ENCODE measurements at places on chromosomes 16 and 17. TPM values are rescaled to one million over a fixed set of nuclear protein-coding genes. Genes with fewer than 3 reads are reported as not detected.

- DNase-seq = no peak
Observed at GRCh38 chr16:68784226-68784625, 47.1 kb downstream of the CDH1 start.

DNA sequence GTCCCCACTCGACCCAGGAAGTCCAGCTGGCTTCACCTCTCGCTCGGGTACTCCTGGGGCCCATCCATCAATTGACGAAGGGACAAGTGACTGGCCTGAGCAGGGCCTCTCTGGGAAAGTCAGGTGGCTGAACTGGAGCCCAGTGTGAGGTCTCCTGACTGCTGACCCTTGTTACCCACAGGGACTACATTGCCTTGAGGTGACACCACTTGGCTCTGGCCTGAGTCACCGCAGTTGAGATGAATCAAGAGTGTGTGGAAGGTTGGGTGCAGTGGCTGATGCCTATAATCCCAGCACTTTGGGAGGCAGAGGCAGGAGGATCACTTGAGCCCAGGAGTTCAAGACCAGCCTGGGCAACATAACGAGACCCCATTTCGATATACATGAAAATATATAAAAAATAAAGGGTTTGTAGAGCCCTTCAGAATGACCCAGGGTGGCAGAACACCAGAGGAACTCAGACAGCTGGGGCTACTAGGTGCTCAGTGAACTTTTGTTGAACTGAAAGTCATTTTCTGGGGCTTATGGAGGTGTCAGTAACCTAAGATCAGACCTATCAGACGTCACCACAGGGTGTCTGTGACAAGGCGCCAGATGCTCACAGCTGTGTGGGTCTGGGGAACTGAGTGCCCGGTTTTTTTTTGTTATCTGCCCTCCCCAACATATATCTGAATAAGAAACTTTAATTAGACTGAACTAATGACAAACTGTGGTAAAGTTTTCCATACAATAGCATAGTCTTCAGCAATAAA lies 14.8 kb upstream of the ZFP90 start:
- DNase-seq = no peak

DNA sequence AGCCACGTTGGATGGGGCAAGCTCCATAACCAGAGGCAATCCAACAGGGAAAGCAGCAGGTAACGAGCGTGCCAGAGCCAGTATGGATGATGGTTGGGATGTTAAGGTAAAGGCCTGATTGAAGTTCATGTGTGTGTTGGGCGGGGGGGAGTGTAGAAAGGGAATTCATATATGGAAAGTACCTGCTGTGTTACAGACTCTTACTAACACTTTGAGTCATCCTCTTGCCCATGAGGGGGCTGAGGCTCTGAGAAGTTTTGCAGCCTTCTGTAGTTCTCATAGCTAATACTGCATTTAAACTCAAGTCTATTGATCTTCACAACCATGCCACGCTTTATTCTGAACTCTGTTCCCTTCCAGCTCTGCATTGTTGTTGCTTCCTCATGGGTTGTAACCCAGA lies 28.5 kb downstream of the SYCE1L start:
- no peak for DNase-seq

GRCh38 chr16:13453938-13454553 lies 465.9 kb upstream of the ERCC4 start:
- DNase-seq = no peak

GRCh38 chr17:49512296-49513043 lies 17.4 kb downstream of the NGFR start:
- no peak for DNase-seq

- no peak for DNase-seq
Observed at GRCh38 chr17:76635039-76635438, 8.5 kb downstream of the ST6GALNAC1 start.

GRCh38 chr17:50935221-50935995 lies 69.3 kb upstream of the TOB1 start:
- DNase-seq = no peak

The ASGR2 gene
- not detected for total RNA-seq

The ZFP3 gene
- 9.2 TPM for total RNA-seq

The HCRT gene
- not detected for total RNA-seq

The PYDC1 gene
- not detected for total RNA-seq

The TCAP gene
- 3.3 TPM for total RNA-seq

The ARL16 gene
- 19.7 TPM for total RNA-seq

The NKD1 gene
- total RNA-seq = 6.2 TPM

Data from urinary bladder (tissue), 4 donors.